H7 (cell line): ENCODE measurements at places on chromosomes 7 and 10.

DNA sequence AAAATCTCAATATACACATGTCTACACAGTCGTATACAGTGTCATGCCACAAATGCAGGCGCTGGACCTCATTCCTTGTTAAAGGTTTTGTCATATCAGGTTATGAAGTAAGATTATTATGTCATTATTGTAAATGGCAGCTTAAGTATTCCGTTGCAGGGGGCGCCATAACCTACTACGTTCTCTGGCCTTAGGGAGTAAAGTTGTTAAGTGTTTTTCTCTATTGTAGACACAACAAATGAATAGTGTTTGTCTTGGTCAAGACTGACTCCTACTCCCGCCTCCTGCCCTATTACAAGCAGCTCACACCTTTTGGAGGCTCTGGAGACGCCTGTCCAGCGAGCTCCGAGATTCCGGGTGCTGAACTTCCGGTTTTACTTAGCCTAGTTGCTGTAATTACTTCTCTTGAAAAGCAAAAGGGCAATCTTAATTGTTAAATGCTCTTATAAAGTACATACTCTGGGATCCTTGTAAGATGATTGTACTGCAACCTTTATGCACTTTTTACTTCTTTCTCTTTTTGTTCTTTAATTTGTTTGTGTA is 994 bp downstream of the GATAD1 start:
- peak; percentile 44 for DNase-seq

DNA sequence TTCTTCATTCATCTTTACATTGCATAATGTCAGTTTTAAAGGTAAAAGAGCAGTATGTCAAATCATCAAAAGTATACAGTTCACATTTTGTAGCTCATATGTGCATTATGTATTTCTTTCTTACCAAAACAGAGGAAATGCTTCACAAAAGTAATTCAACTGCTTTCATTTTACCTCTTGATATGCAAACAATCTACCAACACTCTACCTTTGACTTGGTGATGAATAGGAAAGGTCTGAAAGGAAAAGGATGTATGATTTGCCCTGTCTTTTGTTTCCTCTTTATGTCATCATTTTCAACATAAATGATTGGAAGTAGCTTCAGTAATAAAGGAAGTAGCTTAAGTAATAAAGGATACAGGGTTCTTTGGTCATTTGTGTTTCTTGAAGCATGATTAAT is 846.7 kb downstream of the NXPH1 start:
- DNase-seq: no peak

GRCh38 chr7:121440857-121441503 is 44.9 kb upstream of the FAM3C start:
- DNase-seq: no peak

GRCh38 chr10:89518876-89519842 is 16.2 kb downstream of the SLC16A12 start:
- no peak for DNase-seq

DNA sequence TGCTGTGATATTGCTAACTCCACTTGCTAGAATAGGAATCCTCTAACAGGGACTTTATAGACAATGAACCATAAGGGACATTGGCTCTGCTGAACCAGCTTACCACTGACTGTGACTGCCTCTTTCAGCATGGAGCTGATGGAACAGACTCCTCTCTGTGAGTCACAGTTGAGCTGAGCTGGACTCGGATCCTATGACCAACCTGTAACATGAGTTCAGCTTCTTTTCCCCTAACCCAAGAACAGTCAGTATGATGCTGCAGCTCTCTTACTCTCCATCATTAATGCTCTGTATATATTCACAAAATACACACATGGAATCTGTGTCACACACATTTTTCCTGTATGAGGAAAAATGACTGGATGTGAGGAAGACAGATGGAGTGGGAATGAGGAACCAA is 177.9 kb upstream of the BET1 start:
- DNase-seq: no peak

- DNase-seq: no peak
Measured at GRCh38 chr7:16978358-16979244, 96.8 kb upstream of the AGR3 start.

GRCh38 chr7:40697653-40698052 is 562.8 kb downstream of the SUGCT start:
- no peak for DNase-seq

- peak; percentile 77 for DNase-seq
Measured at GRCh38 chr10:131824371-131825149, 76.2 kb upstream of the PPP2R2D start.

GRCh38 chr10:129774736-129775401 is 189.2 kb downstream of the EBF3 start:
- DNase-seq: no peak

- peak; percentile 99 for DNase-seq
Measured at GRCh38 chr10:132186488-132187429, at the start of gene DPYSL4. Gene DPYSL4 (plus strand): TSS chr10:132186948. CDS start chr10:132187064, 116 bp downstream.

GRCh38 chr7:131108212-131108940 is 219.3 kb upstream of the MKLN1 start:
- no peak for DNase-seq

GRCh38 chr7:18401757-18402156 is 93.8 kb upstream of the HDAC9 start:
- DNase-seq: no peak

DNA sequence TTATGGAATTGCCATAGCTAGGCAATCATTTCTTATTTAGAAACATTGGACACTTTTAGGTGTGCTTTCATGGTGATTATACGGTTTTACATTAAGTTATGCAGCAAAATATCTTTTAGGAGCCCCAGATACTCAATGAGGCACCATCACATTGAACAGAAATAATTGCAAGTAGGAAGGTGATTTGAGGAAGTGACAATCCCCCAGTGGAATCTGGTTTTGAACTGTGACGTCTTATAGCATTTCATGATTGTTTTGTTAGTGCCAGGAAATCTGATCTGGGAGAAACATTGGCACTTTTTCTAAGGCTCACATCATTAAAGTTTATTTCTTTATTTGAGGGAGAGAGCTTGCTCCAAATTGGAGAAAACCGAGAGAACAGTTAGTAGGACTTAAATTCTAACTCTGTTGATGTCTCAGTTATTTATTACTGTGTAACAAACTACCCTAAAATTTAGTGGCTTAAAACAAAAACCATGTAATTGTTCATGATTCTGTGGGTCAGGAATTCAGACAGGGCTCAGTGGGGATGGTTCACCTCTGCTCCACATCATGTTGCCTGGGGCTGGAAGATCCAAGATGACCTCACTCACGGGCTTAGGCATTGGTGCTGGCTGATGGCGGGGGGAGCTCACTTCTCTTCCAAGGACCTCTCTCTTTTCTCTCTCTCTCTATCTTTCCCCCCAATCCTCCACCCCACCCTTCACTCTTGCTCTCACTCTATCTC is 78.2 kb upstream of the STEAP1B start:
- no peak for DNase-seq

GRCh38 chr7:126440542-126440941 is 812.2 kb downstream of the GRM8 start:
- DNase-seq: no peak

DNA sequence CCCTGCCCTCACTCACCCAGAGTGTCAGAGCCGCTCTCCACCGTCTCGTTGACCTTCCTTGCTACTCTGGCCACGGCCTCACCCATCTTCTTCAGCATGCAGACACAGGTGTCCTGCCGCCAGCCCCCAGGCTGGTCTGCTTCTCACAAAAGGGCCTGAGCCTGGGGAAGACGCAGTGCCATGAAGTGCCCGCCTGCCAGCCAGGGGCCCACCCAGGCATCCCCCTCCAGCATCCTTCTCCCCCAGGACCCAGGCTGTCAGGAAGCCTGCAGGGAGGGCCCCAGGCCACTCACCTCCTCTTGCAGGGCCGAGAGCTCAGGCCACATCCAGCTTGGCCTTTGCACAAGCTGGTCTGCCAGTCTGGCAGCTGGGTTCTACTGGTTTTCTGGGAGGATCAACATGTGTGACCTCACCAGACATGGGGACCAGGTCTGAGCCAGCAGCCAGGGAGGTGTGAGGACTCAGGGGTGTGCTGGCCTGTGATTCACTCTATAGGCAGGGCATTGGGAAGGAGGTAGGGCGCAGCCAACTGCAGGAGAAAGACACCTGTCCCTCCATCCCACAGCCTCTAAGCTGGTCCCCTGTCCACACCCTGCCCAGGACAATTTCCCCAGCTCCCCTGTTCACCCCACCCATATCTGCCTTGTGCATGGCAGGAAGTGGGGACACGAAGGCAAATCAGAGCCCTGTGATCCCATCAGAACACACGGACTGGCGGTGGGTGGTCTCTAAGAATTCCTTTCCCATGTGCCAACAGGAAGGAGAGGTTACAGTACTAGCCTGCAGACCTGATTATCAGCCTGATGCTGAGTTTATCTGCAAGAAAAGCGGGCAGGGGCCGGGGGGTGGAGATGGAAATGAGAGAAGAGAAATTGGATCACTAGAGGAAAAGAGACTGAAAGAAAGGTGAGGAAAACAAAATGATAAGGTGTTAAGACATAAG is 5.7 kb downstream of the LRRC20 start:
- DNase-seq: no peak

DNA sequence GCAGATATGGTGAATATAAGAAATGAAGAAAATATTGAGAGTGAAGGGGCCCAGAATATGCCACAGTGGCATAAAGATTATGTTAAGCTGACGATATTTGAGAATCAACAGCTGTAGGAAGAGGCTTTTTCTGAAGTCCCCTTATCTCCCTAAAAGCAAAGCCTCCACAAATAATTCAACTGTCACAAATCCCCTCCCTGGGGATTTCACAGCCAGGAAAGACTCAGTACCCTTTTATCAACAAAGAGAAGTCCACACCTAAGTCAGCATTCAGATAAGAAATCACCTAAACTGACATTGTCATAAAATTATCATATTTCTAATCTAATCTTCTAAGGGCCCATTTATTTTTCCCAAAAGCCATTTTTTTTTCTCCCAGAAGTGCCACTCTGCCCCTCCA is 284.9 kb upstream of the VWC2 start:
- DNase-seq: no peak

GRCh38 chr7:107526672-107527071 is 37.0 kb downstream of the COG5 start:
- DNase-seq: no peak
